ENCODE measurements at places on chromosomes 4 and X.

- DNase-seq: no peak
These were observed 410.3 kb upstream of the PPP1R2C start for GRCh38 chrX:43188296-43188695.

GRCh38 chr4:169399976-169400767 lies 129.4 kb upstream of the SH3RF1 start:
- DNase-seq: peak; percentile 3

DNA sequence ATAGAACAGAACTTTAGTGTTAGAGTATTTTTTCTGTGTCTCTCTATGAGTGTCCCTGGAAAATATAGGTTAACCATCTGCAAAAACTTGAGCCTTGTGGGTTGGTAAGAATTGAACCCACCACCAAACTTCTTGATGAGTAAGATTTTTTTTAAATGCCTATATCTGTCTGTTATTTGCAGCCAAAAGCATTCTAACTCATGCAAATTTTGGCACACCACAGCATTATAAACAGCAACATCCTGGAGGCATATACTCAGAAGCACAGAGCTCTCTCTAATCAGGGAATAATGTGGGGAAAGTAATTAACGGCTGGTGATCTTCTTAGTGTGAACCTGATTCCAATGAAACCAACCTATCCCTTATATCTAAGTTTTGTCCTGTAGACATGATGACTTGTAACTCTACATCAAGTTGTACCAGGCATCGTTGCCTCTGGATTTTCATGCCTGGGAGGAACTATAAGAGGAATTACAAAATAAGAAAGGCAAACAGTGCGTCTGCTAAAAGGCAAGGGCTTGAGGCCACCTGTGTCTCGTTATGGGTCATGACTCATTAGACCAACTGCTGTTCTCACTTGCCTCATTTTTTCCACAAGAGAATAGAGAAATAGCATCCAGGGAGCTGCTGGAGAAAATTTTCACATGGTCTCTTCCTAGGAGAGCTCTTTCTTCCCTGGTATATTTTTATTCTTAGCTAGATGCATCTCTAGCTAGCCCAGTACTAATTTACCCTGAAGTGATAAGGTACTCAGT lies 202.4 kb downstream of the CHIC2 start:
- DNase-seq: peak; percentile 93

GRCh38 chr4:169634975-169635374 lies 14.6 kb downstream of the CLCN3 start:
- DNase-seq: no peak

DNA sequence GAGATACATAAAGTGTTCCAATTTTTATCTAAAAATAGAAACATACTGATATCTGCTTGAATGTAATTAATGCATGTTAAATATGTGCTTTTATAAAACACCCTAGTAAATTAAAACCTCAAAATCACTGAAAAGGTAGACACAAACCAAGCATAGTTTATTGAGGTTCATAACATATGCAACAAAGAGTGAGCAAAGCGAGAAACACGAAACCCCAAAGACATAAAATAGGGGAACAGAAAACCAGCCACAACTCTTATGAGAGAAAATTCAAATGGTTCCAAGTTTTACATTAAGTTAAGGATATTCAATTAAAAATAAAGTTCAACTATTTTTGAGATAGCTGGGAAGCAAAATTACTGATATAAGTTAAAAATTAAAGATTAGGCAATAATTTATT lies 336.4 kb upstream of the AGA start:
- DNase-seq: no peak

Data from fibroblast of skin of right biceps (primary cell).